ENCODE measurements at places on chromosomes 3 and 15.

GRCh38 chr3:197281849-197282248, 16.6 kb downstream of the DLG1 start:
- DNase-seq, result no peak

DNA sequence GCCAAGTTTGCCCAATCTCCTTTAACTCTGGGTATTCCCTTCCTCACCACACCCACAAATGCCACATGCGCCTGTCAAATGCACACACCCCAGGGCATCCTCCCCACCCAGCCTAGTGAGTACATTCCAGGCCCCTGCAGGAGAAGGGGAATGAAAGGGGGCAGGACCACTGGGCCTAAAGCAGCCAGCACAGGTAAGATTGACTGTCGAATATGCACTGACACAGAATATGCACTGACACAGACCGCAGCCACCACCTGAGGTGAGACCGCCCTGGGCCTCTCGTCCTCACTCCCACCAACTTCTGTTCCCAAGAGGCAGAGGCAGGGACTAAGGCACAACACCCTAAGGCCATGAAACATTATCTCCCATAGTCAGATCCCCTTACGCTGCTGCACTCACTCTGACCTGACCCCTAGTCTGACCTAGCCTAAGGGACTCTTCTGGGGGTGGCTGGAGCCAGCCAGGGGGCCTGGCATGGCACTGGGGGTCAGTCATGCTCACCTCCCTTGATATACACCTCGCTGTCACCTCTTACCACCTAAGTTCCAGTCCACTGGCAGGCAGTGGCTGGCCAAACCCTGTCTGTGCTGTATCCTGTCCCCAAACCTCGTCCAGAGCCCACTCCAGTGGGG, 10.8 kb downstream of the AP3B2 start:
- DNase-seq, result no peak

GRCh38 chr15:65339920-65340319, 35.4 kb downstream of the RNU5B-1 start:
- no peak for DNase-seq

DNA sequence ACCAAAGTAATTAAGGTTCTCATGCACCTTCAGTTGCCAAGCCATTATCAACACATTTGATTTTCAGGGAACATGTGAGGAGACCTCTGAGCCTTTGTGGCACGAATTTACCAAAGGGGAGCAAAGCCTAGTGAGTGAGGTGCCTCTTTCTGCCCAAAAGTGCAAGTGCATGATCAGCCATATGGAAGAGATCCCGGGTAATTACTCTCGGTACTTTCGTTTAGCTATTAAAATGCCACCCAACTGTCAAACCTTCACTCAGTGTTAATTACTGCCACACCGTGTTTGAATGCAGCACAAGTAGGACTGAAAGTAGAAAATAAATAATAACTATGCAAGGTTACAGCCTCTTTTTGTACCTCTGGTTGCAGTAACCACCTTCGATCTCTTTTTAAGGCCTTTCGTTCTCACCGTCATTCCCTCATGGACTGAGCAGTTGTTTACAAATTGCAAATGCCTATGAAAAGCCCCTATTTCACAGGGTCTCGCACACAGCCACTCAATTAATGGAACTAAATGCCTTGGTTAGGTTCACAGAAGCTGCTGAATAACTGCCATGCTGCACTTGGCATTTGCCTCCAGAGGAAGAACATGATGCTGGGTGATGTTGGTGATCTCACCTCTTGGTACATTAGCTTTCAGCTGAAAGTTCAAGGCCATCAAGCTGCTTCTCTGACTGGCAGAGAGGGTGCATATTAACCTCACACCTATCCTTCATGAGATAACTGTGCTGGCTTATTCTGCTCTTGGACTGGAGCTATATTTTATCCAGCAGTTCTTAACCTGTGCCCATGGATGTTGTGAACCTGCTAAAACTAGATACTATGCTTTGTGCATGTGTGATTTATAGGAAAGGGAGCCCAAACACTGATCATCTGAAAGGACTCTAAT, 69.9 kb downstream of the TNIK start:
- DNase-seq, result no peak

DNA sequence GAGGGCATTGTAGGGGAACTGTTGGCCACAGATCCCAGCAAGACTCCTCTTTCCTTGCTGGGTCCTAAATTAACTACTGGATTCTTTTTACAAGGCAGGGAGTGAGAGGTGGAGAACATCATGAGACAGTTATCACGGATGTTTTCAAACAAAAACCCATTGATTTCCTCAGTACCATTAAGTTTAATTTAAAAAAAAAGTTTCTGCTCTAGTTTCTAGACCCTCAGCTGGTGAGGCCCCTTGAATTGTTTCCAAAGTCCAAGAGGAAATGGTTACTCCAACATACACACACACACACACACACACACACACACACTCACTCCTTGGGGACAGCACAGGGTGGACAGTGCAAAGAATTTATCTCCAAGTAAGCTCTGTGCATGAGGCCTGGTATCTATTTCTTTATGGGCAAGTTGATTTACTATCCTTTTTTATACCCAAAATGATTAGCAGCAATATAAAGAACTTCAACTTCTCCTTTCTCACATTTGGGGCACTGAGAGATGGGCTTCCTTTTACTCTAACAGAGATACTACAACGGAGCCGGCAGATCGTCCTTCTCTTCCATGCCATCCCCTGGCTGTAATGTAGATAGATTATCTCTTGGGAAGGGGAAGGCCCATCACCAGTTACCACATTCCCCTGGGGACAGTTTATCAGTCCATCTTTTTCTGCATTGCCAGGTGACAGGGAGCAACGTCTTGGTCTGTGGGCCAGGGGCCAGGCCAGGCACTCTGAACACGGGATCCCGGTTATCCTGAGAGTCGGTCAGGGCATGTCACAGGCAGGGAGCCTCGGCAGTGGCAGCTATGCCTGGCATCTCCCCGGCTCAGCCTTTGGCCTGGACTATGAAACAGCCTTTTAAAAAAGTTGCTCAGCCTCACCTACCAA, 54.7 kb downstream of the CORO2B start:
- no peak for DNase-seq
